ENCODE measurements at places on chromosomes 7 and 10.

- no peak for DNase-seq
Observed at GRCh38 chr7:4470246-4470645, 211.8 kb upstream of the FOXK1 start.

DNA sequence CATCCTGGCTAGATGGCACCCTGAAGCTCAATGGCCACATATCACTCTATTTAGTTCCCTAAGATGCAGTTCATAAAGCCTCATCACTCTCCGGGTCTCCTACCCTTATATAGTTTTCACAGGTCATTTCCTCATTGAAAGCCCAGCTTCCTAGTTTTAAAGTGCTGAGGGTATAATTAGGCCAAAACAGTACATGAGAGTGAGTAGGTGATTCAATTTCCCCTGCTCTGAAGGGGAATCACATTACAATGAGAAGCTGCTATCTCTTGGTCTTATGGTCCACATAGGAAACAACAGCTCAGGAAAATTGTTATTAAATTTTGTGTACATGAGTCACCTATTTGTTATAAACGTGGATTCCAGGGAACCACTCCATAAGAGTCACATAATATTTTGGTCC, 162.0 kb downstream of the SEMA3E start:
- DNase-seq: no peak

- no peak for DNase-seq
Observed at GRCh38 chr7:81165070-81165469, 246.2 kb upstream of the SEMA3C start.

- no peak for DNase-seq
Observed at GRCh38 chr7:83633516-83633915, 15.4 kb downstream of the SEMA3E start.

- no peak for DNase-seq
Observed at GRCh38 chr7:39845006-39845405, 105.0 kb upstream of the CDK13 start.

- no peak for DNase-seq
Observed at GRCh38 chr7:330511-331230, 40.7 kb downstream of the FOXL3 start.

- no peak for DNase-seq
Observed at GRCh38 chr7:40714363-40715052, 579.7 kb downstream of the SUGCT start.

DNA sequence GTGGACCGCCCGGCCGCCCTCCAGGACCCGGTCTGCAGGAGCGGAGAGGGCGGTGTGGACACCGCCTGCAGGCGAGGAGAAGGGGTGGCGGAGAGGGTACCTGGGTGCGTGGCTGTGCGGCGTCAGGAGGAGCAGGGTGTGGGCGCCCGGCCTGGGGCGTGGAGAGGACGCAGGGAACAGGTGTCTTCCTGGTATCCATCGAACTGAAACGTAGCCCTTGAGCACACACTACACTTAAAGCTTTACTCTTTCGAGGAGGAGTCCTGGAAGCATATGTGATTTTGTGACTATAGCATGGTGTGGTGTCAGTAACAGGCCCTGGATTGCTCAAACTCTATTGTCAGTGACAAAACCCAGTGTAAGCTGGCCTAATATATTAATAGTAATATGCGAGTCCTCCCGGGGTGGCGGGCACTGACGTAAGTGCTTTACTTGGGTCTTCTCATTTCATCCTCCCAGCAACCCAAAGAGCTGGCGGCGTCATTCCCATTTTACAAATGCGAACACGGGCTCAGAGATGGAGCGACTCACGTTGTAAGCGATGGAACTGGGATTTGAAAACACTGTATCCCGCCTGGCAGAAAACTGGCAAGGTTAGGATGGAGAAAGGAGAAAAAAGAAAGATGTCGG, 508 bp upstream of the TECPR1 start:
- DNase-seq: no peak

GRCh38 chr10:125001313-125002046, 59.6 kb downstream of the ZRANB1 start:
- no peak for DNase-seq

DNA sequence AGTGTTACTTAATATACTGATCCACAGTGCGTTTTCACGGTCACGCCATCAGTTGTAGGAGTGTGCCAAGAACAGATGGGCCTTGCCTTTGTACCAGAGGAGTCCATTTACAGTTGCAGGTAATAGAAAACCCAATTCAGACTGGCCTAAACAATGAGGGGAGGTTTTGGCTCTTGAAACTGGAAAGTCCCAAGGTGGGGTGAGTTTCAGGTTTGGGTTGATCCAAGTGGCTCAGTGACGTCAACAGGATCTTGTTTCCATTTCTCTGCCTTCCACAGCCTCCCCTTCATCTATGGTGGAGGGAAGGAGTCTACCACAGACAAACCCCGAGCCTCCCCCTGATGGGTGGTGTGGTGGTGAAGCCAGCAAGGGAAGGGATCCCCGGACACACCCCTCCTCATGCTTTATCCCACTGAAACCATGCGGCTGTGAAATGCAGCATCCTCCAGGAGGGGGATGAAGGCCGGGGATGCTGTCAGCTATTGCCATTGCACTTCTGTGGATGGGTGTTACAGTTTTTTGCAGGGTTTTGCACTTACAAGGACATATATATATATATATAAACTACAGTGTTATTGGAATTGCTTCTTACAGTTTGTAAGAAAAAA, 14.8 kb upstream of the SH2D4B start:
- no peak for DNase-seq

GRCh38 chr10:103855424-103855823, at the start of gene SH3PXD2A:
SH3PXD2A (minus strand) TSS chr10:103855576; CDS start chr10:103855266, 310 bp downstream.
- DNase-seq: no peak

- DNase-seq: no peak
Observed at GRCh38 chr7:67659091-67659490, 662.5 kb downstream of the TYW1 start.

GRCh38 chr10:1102416-1102815, 46.2 kb downstream of the WDR37 start:
- no peak for DNase-seq

DNA sequence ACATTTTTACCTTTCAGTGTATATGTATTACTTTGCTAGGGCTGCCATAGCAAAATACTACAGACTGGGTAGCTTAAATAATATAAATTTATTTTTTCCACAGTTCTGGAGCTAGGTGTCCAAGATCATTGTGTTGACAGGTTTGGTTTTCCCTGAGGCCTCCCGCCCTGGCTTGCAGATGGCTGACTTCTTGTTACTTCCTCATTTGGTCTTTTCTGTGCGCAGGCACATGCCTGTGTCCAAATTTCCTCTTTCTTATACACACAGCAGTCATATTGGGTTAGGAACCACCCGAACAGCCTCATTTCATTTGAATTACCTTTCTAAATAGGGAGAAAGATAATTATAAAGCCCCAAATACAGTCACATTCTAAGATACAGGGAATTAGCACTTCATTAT, 521.6 kb upstream of the SORCS1 start:
- DNase-seq: no peak

DNA sequence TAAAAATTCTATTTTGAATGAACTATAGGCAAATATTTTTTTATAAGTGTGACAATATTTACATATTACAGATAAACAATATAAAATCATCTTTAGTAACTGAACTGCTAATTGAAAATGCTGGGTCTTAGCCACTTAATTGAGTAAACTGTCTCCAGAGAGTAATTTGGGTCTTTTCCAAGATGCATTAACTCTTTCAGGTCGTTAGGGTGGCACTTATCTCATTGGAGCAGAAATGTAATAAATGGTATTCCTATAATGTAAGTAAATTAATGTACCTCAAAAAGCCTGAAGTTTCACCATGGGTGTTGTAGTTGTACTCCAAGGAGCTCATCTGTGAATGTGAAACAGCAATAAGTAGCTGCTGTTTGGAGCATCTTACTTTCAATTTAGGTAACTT, 208.5 kb downstream of the EXOC4 start:
- DNase-seq: no peak

DNA sequence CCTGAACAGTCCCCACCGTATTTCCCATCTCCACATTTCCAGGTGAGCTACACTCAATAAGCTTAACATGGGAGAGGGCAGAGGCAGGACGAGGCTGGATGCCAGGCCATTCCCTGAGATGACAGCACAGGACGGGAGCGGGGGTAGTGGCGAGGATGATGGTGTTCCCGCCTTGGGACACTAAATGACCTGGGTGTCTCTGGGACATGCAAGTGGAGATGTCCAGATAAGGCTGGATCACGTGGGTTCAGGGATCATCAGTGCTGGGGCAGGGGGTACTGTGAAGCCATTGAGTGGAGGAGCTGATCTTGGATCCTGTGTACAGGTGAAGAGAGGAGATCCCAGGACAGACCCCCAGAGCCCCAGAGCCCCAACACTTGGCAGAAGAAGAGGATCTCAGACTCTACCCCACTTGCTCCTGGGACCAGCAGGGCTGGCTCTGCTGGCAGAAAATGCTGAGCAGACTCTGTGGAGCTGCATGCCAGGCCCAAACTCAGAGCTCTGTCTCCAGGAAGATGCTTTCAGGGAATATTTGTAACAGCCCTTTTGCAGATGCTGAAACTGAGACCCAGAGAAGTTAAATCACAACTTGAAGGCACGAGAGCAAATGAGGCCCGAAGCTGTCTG, 29.7 kb upstream of the HSPA12A start:
- no peak for DNase-seq

DNA sequence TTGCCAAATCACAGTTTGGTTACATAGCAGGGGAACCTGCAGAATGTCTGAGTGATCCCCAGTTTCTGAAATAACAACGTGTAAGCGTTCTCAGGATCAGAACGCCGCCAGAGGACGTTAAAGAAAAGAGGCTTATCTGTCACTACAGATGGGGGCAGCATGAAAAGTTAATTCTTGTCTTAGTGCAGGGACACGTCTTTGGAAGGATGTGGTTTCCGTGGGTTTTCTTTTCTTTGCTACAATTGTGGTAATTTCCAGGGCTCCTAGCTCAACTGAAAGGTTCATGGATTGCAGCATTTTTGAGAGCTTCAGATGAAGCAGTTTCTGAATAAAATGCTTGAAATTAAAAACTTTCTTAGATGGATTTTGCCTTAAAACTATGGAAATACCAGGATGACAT, 106.6 kb downstream of the PRKCQ start:
- DNase-seq: no peak

DNA sequence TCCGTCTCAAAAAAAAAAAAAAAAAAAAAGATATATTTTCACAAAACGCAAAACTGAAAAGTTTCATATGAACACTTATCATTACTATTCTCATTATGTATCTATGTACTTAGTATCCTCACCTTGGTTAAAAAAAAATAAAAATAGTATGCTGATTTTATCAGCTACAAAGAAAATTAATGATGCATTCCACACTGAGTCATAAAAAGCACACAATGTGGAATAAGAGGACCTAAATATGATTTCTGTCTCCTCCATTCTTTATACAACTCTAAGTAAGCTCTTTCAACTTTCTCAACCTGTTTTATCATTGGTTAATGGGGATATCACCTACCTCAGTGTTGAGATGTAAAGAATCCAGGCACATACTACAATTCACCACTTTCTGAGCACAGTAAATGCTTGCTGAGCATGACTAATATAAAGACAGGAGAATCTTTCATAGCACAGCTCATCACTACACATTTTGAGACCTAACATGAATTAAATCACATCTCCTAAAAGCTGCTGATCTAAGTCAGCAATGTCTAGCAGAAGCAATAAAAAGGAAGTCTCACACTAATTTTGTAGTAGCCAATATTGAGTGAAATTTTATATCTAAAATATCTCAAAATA, 2.7 kb downstream of the SNX13 start:
- DNase-seq: no peak

GRCh38 chr10:125769175-125769574, 6.4 kb downstream of the MMP21 start:
- no peak for DNase-seq

GRCh38 chr10:16999665-17000451, 129.8 kb downstream of the CUBN start:
- DNase-seq: no peak

GRCh38 chr10:124974131-124974530, 32.2 kb downstream of the ZRANB1 start:
- no peak for DNase-seq

GRCh38 chr10:131747251-131747650, 153.6 kb upstream of the PPP2R2D start:
- no peak for DNase-seq

- DNase-seq: no peak
Observed at GRCh38 chr7:106247841-106248240, 36.9 kb downstream of the NAMPT start.

- no peak for DNase-seq
Observed at GRCh38 chr10:112558476-112559142, 111.6 kb downstream of the VTI1A start.

GRCh38 chr10:10367264-10367663, 650.4 kb upstream of the CELF2 start:
- no peak for DNase-seq

DNA sequence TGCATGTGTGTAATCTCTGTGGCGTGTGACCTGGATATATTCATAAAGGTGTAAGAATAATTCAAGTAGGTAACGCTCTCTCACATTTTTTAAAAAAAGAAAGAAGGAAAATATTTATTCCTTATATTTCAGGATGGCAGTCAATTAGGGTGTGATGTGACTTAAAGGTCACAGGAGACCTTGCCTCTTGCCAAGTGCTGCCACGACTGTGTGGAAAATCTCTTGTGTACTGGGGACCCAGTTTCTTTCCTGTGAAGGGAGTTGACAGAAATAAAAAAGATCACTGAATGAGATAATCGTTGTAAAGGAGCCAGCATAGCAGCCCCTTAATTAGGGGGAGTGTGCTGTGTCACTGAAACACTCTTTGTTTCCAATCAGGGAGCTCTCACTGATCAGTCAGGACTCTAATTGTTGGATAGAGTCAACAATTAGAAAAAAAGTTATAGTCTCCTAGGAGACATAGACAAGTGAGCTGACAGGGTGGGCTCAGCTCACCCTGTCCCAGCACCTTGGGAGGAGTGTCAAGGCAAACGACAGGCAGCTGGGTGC, 31.1 kb downstream of the PTPRE start:
- no peak for DNase-seq
